ENCODE measurements at places on chromosomes 11 and 22.

GRCh38 chr11:127191689-127192088 lies 191.1 kb upstream of the KIRREL3 start:
- DNase-seq, result no peak

GRCh38 chr11:84866922-84867321 lies 760.2 kb downstream of the DLG2 start:
- DNase-seq, result no peak

DNA sequence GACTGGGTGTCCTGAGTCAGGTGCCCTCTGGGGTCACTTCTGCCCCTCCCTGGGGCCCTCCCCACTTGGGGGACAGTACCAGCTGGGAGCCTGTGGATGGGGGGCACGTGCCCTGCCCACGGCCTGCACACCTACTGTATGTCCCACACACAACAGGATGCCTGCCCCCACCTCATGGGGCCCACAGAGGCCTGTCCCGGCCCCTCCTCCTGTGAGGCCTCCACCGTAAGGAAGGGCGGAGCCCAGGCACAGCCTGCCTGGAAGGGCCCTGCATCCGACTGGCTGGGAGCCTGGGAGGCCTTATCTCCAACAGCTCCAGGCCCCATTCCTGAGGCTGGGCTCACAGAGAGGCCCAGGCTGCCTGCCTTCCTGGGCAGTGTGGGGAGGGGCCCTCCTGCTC lies 47.8 kb downstream of the BRSK2 start:
- no peak for DNase-seq

DNA sequence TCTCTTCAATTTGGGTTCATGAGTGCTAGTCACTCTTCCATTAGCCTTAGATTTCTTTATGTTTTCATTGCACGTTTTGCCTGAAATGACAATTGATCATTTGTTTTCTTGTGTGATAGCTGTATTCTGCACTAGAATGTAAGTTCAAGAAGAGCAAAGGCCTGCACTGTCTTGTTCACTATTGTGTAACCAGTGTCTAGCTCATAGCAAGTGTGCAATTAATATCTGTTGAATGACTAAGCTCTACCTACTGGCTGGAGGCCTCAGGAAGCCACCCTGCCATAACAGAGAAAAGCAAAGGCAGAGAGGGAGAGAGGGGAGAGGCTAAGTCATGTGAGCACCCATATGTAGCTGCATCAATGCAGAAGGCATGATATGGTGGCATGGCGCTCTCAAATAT lies 292.8 kb upstream of the SYN3 start:
- DNase-seq, result no peak

- no peak for DNase-seq
These were observed 417.0 kb upstream of the DDI1 start for GRCh38 chr11:103619480-103619879.

GRCh38 chr11:11558826-11559225 lies 63.0 kb downstream of the GALNT18 start:
- DNase-seq, result no peak

DNA sequence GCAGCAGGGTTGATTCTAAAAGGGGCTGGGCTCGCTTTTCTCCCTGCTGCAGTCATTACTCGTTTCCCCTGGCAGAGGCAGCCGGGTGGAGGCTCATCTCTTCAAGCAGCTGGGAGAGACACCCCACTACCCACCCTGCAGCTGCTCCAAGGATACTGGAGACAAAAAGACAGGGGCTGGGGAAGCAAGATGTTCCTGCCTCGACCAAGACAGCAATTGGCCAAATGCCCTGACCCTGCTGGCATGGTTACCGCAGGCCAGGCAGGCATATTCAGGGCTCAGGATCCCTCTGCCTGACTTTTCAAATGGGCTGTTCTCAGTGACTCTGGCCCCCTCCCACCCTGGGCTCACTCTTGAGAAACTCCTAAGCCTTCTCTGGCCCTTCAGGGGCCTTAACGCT lies 6.8 kb upstream of the RGL4 start:
- DNase-seq, result no peak

DNA sequence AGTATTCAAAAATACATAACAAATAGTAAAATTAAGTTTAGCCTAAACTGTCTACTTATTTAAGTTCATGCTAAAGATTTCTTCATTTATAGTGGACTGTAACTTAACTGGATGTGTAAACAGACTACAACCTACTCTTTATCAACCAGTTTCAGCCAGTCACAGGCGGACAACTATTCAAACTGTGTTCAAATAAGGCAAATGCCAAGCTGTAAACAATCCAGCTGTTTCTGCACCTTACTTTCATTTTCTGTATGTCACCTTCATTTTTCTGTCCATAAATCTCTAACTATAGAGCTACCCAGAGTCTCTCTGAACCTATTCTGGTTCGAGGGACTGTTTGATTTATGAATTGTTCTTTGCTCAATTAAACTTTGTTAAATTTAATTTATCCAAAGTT lies 992.8 kb downstream of the DLG2 start:
- no peak for DNase-seq

- DNase-seq, result no peak
These were observed 27.6 kb downstream of the KDM2A start for GRCh38 chr11:67146516-67147226.

GRCh38 chr11:46456269-46457001 lies 64.9 kb upstream of the CHRM4 start:
- no peak for DNase-seq

- DNase-seq, result no peak
These were observed 69.7 kb upstream of the GRK3 start for GRCh38 chr22:25494774-25495173.
